Activated CD8-positive, alpha-beta T cell treated with anti-CD3 and anti-CD28 coated beads for 36 hours (primary cell): ENCODE measurements at places on chromosomes 1 and 21. TPM values are rescaled to one million over a fixed set of nuclear protein-coding genes. Genes with fewer than 3 reads are reported as not detected.
A peak's percentile ranks its signal among the peaks of the same experiment; 100 is the strongest.

GRCh38 chr1:179081687-179082332 lies at the start of gene TOR3A:
Gene TOR3A (plus strand): TSS chr1:179082070. CDS start chr1:179082129, 59 bp downstream.
- peak within 1 kb of the TSS; percentile 95 for H3K27ac ChIP-seq
- no peaks in the 10 kb centered on the region for H3K27me3 ChIP-seq
- H3K4me1 ChIP-seq = peaks cover 27% of the 10 kb centered on the region
- peaks cover 20% of the 10 kb centered on the region for H3K36me3 ChIP-seq
- peak within 1 kb of the TSS; percentile 99 for H3K4me3 ChIP-seq
- peak; percentile 88 for DNase-seq

DNA sequence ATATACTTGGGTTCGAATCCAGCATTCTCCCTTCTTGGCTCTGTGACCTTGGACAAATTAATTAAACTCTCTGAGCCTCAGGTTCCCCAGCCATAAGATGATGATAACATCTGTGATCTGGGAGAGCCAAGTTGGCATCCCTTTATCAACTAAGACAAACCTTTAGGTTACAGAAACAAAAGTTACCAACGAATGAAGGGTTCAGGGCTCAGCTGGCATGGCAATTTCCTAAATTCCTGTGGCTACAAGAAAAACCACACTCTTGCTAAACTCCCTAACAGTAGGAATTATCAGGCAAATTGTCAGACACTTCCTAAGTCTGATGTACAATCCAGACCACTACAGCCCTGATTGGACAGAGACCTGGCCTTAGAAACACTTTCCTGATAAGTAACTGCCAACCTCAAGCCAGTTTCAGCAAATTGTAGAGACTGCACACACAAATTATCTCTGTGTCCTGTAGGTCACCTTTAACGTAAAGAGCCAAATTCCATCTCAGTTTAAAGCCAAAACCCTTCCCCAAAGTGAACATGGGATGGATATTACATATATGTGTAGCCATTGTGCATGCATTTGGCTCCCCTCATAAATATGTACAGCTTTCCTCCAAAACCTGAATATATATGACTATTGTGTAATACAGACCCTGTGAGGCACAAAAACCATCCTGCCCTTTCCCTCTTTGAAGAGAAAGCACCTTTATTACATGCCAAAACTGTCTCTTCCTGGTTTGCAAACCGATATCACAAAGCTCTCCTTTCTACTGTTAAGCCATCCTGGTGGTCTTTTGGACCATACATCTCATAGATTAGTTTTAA lies 39.5 kb upstream of the EDARADD start:
- no peaks in the 10 kb centered on the region for H3K36me3 ChIP-seq
- H3K27me3 ChIP-seq = peaks cover 12% of the 10 kb centered on the region
- H3K4me3 ChIP-seq = no peak overlapping the region
- H3K27ac ChIP-seq = no peak overlapping the region
- no peak for DNase-seq

DNA sequence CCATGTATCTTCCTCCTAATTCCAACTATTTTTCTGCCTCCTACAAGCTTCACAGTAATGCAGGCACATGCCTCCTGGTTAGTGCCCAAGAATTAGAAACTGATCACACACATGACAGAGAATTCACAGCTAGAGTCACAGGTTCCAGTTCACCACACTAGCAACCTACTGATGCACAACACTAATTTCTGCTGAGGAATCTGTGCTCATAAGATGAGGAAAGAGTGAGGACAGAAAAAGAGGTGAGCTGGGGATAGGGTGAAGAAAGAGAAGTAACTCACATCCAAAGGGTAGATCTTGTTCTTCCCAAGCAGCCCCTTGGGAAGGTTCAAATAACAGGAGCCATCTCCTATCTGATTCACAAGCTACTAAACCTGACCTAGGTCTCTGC lies 61.3 kb downstream of the PUM1 start:
- no peaks in the 10 kb centered on the region for H3K27me3 ChIP-seq
- peaks cover 53% of the 10 kb centered on the region for H3K36me3 ChIP-seq
- peak overlapping the region; percentile 17 for H3K27ac ChIP-seq
- DNase-seq = no peak

DNA sequence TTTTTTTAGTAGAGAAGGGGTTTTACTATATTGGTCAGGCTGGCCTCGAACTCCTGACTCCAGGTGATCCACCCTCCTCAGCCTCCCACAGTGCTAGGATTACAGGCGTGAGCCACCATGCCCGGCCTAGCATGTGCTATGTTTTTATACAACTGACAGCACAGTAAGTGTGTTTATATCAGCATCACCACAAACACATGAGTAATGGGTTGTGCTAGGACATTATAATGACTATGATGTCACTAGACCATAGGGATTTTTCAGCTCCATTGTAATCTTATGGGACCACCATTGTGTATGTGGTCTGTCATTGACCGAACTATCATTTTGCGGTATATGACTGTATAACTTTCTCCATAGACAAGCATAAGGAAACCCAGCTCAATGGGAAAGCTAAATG lies 6.3 kb downstream of the LEFTY2 start:
- H3K27ac ChIP-seq = no peak overlapping the region
- H3K4me1 ChIP-seq = peaks cover 3% of the 10 kb centered on the region
- H3K36me3 ChIP-seq = no peaks in the 10 kb centered on the region
- no peak overlapping the region for H3K4me3 ChIP-seq

DNA sequence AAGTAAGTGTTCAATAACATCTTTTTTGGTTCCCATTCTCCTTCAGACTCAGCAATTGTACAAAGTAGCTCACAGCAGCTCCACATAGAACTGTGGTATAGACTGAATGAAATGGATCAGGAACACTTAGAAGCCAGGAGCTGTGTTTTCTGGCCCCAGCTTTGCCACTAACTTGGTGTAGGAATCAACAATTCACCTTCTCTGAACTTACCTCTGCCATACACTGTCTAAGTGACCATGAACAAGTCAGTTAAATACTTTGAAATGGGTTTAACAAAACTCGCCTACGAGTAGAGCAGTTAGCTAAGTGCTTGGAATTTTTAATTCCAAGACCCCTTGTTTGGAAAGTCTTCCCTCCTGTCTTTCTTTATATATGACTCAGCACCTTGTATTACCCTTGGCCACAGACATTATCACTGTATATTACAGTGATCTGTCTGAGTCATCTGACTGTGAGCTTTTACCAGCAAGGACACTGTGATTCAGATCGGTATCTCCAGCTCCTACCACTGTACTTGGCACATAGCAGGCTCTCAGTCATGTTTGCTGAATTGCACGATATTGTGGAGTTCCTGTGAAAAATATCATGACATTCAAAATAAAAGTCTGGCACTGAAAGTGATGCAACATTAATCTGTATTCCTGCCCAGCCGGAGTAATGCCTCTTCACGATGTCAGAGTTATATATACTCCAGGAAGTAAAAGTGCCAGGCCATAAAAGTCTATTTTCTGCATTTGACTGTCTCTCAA lies 101.7 kb upstream of the BEND5 start:
- H3K27ac ChIP-seq = no peak overlapping the region
- H3K36me3 ChIP-seq = no peaks in the 10 kb centered on the region
- peaks cover 12% of the 10 kb centered on the region for H3K27me3 ChIP-seq
- H3K4me3 ChIP-seq = no peak overlapping the region
- DNase-seq = no peak

Gene DDAH1
- 0.09 TPM for total RNA-seq

Gene ERO1B
- total RNA-seq = 2.0 TPM

- peaks cover 33% of the 10 kb centered on the region for H3K36me3 ChIP-seq
- H3K4me1 ChIP-seq = peaks cover 39% of the 10 kb centered on the region
- no peaks in the 10 kb centered on the region for H3K27me3 ChIP-seq
- DNase-seq = no peak
These were observed 6.9 kb downstream of the TSTD1 start for GRCh38 chr1:161031874-161032273.

GRCh38 chr1:66284746-66285145 lies 249.2 kb upstream of the SGIP1 start:
- H3K27me3 ChIP-seq = no peaks in the 10 kb centered on the region
- H3K27ac ChIP-seq = no peak overlapping the region
- H3K4me1 ChIP-seq = peaks cover 86% of the 10 kb centered on the region

- no peaks in the 10 kb centered on the region for H3K4me1 ChIP-seq
- H3K4me3 ChIP-seq = no peak overlapping the region
- no peak overlapping the region for H3K27ac ChIP-seq
- no peaks in the 10 kb centered on the region for H3K27me3 ChIP-seq
- DNase-seq = no peak
These were observed 75.0 kb upstream of the DUSP10 start for GRCh38 chr1:221816899-221817298.

DNA sequence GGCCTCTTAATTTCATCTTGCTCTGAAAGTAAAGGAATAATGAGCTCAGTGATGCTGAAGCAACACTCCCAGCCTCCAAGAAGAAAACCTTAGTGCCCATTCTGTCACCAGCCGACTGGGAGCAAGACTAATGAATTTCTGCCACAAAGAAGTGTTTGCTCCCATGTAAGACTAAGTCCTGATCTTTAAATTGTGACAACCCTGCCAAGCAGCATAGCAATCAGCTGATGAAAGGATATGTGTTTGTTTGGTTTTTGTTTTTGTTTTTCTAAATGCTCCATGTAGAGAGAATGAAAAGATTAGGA lies 113.7 kb upstream of the PALMD start:
- peaks cover 5% of the 10 kb centered on the region for H3K27me3 ChIP-seq
- H3K4me1 ChIP-seq = no peaks in the 10 kb centered on the region
- no peak overlapping the region for H3K4me3 ChIP-seq
- H3K36me3 ChIP-seq = no peaks in the 10 kb centered on the region
- H3K27ac ChIP-seq = no peak overlapping the region
- no peak for DNase-seq

- no peaks in the 10 kb centered on the region for H3K27me3 ChIP-seq
These were observed 38.0 kb upstream of the SRP9 start for GRCh38 chr1:225739542-225740107.

- H3K36me3 ChIP-seq = peaks cover under 1% of the 10 kb centered on the region
- H3K4me1 ChIP-seq = peaks cover 22% of the 10 kb centered on the region
- no peak for DNase-seq
- H3K4me3 ChIP-seq = no peak overlapping the region
- H3K27me3 ChIP-seq = no peaks in the 10 kb centered on the region
- H3K27ac ChIP-seq = no peak overlapping the region
These were observed 138.5 kb downstream of the SLC45A1 start for GRCh38 chr1:8456308-8456912.

GRCh38 chr1:117575586-117576225 lies 30.1 kb upstream of the TENT5C start:
- no peak overlapping the region for H3K27ac ChIP-seq
- H3K27me3 ChIP-seq = no peaks in the 10 kb centered on the region
- H3K36me3 ChIP-seq = no peaks in the 10 kb centered on the region
- DNase-seq = no peak
- no peak overlapping the region for H3K4me3 ChIP-seq
- peaks cover 16% of the 10 kb centered on the region for H3K4me1 ChIP-seq

GRCh38 chr1:77375990-77376389 lies 94.2 kb downstream of the AK5 start:
- no peaks in the 10 kb centered on the region for H3K36me3 ChIP-seq
- no peak for DNase-seq
- no peak overlapping the region for H3K27ac ChIP-seq
- H3K4me1 ChIP-seq = peaks cover 20% of the 10 kb centered on the region
- H3K4me3 ChIP-seq = no peak overlapping the region

GRCh38 chr1:54681358-54681757 lies 34.3 kb upstream of the TTC4 start:
- H3K4me1 ChIP-seq = no peaks in the 10 kb centered on the region
- H3K4me3 ChIP-seq = no peak overlapping the region
- H3K27ac ChIP-seq = no peak overlapping the region
- H3K27me3 ChIP-seq = no peaks in the 10 kb centered on the region
- no peaks in the 10 kb centered on the region for H3K36me3 ChIP-seq

DNA sequence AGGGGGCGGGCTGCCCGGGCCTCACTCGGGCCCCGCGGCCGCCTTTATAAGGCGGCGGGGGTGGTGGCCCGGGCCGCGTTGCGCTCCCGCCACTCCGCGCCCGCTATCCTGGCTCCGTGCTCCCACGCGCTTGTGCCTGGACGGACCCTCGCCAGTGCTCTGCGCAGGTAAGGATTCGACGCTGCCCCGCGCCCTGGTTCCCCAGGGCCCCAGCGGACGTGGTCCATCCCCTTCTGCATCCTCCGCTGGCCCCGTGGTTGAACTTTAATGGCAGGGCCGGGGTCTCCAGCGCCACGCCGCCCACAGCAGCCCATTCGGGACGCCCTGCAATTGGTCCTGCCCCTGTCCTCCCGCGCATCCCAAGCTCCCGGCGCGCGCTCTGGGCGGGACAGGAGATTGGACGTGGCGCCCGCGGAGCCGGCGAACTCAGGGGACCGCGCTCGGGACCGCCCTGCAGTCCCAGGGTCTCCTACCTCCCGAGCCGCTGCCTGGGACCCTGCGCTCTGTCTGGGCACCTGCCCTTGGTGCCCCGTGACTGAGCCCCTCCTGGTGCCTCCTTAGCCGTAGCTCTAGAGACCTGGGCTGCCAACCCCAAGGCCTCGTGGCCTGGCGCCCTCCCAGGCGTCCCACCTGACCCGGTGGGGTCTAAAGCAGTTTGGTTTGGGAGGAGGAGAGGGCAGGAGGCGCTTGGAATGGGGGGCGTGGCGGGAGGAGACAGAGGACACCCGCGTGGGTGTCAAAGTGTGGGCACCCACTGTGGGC lies at the start of gene ALPL:
Gene ALPL, plus strand, starts transcription at position 73 of the 762 bp plus-strand sequence. CDS start 44,659 bp downstream, outside the sequence.
- no peaks in the 10 kb centered on the region for H3K36me3 ChIP-seq
- peaks cover 4% of the 10 kb centered on the region for H3K4me1 ChIP-seq
- H3K27ac ChIP-seq = no peak within 1 kb of the TSS
- DNase-seq = no peak
- H3K27me3 ChIP-seq = peaks cover 45% of the 10 kb centered on the region
- peak within 1 kb of the TSS; percentile 53 for H3K4me3 ChIP-seq

Gene FNDC10
- 3.6 TPM for total RNA-seq

- H3K27ac ChIP-seq = no peak overlapping the region
- no peak overlapping the region for H3K4me3 ChIP-seq
- DNase-seq = no peak
- peaks cover 2% of the 10 kb centered on the region for H3K4me1 ChIP-seq
- H3K36me3 ChIP-seq = peaks cover 8% of the 10 kb centered on the region
These were observed 80.6 kb upstream of the SLFNL1 start for GRCh38 chr1:41101950-41102607.

DNA sequence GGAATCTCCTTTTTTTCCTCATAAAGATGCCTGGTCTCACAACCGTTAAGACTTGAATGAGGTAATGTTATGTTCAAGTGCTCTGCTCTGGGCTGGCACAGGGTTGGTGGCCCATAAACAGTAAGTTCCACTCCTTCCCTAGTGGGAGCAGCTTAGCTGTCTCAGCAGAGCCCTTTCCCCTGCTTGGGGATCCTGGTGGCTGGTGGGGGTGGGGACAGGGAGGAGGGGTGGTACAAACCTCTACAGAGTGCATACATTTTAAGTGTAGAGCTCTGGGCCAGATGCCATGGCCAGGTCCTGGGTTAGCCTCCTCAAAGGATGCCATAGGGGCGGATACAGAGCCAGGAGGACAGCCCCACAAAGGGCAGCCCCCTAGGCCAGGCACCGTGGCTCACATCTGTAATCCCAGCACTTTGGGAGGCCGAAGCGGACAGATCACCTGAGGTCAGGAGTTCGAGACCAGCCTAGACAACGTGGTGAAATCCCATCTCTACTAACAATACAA lies 20.7 kb upstream of the PADI1 start:
- peaks cover 26% of the 10 kb centered on the region for H3K4me1 ChIP-seq
- no peaks in the 10 kb centered on the region for H3K36me3 ChIP-seq
- no peak for DNase-seq
- no peak overlapping the region for H3K27ac ChIP-seq

Gene FASLG
- 8.4 TPM for total RNA-seq

- no peak overlapping the region for H3K27ac ChIP-seq
- H3K4me3 ChIP-seq = no peak overlapping the region
- peaks cover 4% of the 10 kb centered on the region for H3K4me1 ChIP-seq
- no peak for DNase-seq
- H3K36me3 ChIP-seq = no peaks in the 10 kb centered on the region
These were observed 81.7 kb downstream of the DNM3 start for GRCh38 chr1:171922999-171923398.

- no peaks in the 10 kb centered on the region for H3K36me3 ChIP-seq
- no peak overlapping the region for H3K4me3 ChIP-seq
- no peak for DNase-seq
- no peaks in the 10 kb centered on the region for H3K4me1 ChIP-seq
- H3K27me3 ChIP-seq = peaks cover 4% of the 10 kb centered on the region
These were observed 44.0 kb upstream of the HSD3B1 start for GRCh38 chr1:119462964-119463363.
